ENCODE measurements at places on chromosomes 2 and 18. TPM values are rescaled to one million over a fixed set of nuclear protein-coding genes. Genes with fewer than 3 reads are reported as not detected.

The RUFY4 gene
- total RNA-seq: not detected

The CETN1 gene
- total RNA-seq: not detected

The CCDC85A gene
- total RNA-seq: 0.15 TPM

The KHK gene
- 3.2 TPM for total RNA-seq

The HOXD1 gene
- not detected for total RNA-seq

The EML6 gene
- under 0.01 TPM for total RNA-seq

The GULP1 gene
- 27.9 TPM for total RNA-seq

The SKA1 gene
- total RNA-seq: 28.5 TPM

The CYRIA gene
- 0.74 TPM for total RNA-seq

The IL36A gene
- not detected for total RNA-seq

The TTC39C gene
- 18.5 TPM for total RNA-seq

The DLGAP1 gene
- total RNA-seq: 0.34 TPM

The NAT8 gene
- total RNA-seq: not detected

The REG1B gene
- total RNA-seq: not detected

The ZRANB3 gene
- 9.6 TPM for total RNA-seq

The CLEC4F gene
- not detected for total RNA-seq

The GTF2A1L gene
- total RNA-seq: 0.45 TPM

The CTLA4 gene
- total RNA-seq: not detected

The SMIM21 gene
- not detected for total RNA-seq

The CCBE1 gene
- total RNA-seq: 52.3 TPM

The NEB gene
- 0.17 TPM for total RNA-seq
